Dermis microvascular lymphatic vessel endothelial cell (primary cell): ENCODE measurements at places on chromosomes 4 and X. TPM values are rescaled to one million over a fixed set of nuclear protein-coding genes. Genes with fewer than 3 reads are reported as not detected.

DNA sequence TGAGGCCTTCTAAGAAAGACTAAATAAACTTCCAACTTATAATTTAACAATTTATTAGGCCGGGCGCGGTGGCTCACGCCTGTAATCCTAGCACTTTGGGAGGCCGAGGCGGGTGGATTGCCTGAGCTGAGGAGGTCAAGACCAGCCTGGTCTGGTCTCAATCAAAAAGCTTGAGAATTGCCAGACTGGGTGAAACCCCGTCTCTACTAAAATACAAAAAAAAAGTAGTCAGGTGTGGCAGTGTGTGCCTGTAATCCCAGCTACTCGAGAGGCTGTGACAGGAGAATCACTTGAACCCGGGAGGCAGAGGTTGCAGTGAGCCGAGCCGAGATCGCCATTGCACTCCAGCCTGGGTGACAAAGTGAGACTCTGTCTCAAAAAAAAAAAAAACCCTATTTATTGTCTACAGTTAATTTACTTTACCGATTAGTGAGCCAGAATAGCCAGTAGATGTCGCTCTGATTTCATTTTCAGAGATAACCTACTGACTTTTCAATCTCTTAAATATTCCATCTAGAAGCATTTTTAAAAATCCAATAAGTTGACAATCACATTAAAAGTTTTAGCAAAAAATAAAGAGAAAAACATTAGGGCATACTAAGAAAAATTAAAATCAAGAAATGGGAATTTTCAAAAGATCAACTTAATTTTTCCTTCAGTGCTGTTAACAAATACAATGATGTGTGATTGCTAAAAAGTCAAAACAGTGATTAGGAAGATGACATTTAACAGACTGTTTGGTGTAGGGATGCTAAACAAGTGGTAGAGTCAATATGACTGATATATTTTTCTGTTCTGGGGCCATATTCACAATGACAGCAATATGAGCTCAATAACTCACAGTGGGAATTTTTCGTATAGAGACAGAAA is 4.3 kb upstream of the SHROOM3 start:
- peak; percentile 61 for DNase-seq

DNA sequence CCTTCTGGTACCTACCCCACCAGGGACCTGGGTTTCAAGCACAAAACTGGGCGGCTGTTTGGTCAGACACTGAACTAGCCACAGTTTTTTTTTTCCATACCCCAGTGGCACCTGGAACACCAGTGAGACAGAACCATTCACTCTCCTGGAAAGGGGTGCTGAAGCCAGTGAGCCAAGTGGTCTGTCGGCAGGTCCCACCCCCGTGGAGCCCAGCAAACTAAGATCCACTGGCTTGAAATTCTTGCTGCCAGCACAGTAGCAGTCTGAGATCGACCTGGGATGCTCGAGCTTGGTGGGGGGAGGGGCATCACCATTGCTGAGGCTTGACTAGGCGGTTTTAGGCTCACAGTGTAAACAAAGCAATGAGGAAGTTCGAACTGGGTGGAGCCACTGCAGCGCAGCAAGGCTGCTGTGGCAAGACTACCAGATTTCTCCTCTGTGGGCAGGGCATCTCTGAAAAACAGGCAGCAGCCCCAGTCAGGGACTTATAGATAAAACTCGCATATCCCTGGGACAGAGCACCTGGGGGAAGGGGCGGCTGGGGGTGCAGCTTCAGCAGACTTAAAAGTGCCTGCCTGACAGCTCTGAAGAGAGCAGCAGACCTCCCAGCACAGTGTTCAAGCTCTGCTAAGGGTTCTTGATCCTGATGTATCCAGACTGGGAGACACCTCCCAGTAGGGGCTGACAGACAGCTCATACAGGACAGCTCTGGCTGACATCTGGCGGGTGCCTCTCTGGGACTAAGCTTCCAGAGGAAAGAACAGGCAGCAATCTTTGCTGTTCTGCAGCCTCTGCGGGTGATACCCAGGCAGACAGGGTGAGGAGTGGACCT is 223.0 kb downstream of the COX18 start:
- DNase-seq, result no peak

GAGE12J gene
- total RNA-seq, result not detected in 2 replicates

DNA sequence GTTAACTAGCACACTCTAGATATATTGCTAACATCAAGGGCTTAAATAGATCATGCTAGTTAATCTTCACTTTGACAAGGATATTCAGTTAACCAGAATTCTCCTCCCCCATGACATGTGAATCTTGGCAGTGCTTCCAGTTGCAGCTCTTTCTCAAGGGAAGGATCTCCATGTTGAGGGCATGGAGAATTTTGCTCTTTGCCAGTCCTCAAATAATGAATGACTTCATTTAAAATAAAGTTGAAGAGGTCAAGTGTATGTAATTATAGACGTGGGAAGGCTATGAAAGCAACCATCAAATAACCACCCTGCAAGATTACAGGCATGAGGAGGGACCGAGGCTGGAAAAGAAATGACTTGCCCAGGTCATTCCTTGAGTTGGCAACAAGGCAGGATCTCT is 87.3 kb upstream of the CPEB2 start:
- DNase-seq, result no peak

PRDM5 gene
- total RNA-seq, result 3.5 and 5.1 TPM in 2 replicates

DNA sequence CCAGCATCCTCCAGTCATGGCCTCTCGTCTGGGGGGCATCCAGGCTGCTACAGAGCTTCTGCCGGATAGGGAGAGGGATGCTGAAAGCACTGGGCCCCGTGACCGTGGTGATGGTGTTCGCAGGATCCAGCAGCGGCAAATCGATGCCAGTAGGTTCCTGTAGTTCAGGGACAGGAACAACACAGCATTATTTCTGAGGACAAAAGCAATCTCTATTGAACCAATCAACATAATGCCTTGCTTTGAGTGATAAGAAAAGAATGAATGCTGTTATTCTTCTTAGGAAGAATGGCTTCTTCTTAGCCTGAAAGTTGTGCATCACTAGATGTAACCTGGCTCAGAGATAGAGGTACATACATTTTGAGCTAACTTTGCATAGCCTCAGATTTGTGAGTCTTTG is 378.6 kb downstream of the UNC5C start:
- no peak for DNase-seq

PLAC8 gene
- 0.25 and 0.39 TPM in 2 replicates for total RNA-seq

DNA sequence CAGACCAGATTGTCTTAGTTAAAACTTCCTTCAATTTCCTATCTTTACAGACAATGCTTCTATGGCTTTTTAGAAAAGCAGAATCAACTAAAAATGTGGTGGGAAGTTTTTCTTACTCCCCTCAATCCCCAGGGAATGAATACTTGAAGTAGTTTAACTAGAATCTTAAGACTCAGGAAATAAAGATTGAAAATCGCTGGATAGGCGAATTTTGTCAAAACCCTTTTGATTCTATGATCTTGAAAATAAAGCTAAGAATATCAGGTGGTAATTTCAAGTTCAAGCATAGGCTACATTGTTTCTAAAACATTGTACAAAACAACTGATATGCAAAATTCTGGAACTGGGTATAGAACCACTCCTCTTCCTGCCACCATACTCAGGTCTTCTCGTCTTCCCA is 276.5 kb upstream of the GK2 start:
- DNase-seq, result no peak

CCKAR gene
- total RNA-seq, result not detected in 2 replicates

DCAF8L2 gene
- not detected in 2 replicates for total RNA-seq

RNF212 gene
- total RNA-seq, result 0.25 and 0.39 TPM in 2 replicates

ABCE1 gene
- total RNA-seq, result 124 and 128 TPM in 2 replicates

DNA sequence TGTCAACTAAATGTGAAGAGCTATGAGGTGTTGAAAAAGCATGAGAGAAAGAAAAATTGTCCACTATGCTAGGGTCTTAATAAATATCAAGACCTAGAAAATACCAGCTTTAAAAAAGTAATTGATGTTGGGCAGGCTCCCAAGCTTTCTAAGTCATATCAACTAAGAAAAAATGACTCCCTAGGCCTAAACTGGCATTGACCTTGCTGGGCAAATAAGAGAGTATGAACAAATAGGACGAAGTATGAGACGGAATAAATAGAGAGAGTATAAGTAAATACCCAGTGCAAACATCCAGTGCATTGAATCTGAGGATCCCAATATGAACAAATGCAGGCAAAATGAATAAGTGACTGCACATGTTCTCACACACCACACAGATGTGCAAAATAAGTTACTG is 3.2 kb downstream of the KDR start:
- no peak for DNase-seq
